ENCODE measurements at places on chromosomes 7 and 10.

DNA sequence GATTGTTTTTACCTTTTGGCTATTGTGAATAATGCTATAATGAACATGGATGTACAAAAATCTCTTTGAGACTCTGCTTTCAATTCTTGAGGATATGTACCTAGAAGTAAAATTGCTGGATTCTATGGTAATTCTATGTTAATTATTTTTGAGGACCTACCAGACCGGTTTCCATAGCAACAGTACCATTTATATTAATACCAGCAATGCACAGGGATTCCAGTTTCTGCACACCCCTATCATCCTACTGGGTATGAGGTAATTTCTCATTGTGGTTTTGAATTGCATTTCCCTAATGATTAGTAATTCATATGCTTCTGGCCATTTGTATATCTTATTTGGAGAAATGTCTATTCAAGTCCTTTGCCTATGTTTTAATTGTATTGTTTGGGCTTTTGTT lies 9.9 kb upstream of the PPP1R9A start:
- no peak for DNase-seq

DNA sequence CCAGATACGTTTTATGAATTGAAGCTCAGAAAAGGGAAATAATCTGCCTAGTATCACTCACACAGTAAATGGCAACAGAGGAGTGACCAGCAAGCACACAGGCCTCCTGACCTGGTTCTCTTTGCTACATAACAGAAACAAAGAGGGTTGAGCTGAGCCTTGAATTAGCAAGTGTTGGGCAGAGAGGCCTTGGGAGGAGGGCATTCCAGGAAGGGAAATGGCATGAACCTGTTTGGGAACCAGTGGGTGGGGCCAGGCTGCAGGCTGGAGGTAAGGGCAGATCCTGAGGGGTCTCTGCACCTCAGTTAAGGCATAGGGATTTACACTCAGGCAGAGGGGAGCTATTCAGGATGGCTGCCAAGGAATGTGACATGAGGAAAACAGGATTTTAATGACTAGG lies 24.8 kb upstream of the CYCS start:
- no peak for DNase-seq

DNA sequence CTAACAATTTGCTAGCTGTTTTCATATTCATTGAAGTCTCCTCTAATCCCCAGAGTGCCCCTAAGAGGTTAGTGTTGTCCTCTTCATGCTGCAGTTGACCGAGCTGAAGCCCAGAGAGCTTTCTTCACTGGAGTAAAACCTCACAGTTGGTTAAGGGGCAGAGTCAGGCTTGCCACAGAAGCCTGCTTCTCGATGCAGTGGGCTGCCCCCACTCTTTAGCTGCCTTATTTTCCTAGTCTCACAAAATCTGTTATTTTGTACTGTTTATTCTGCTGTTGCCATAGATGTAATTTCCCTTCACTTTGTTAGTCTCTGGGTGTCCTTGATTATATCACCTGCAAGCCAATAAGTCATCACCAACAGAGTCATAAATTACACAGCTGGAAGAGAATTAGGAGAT lies 56.3 kb upstream of the ZPBP start:
- DNase-seq, result no peak

DNA sequence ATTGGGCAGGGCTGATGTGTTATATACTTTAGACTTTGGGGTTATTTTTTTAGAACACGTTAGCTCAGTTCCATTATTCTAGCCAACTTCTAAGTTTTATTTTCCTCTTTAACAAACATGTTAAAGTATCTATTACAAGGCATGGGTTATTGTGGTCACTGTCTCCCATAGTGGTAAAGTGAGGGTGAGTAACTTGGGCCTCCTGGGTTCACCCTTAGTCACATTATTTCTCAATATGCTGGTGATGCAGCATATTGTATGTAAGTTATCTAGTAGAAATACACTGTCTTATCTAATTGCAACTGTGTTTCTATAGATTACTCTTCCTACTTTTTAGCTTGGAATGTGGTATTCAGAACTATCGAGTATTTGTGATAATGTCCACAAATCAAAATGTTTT lies 65.9 kb downstream of the BBS9 start:
- DNase-seq, result peak; percentile 78

- no peak for DNase-seq
Observed at GRCh38 chr7:26580711-26581110, 283.7 kb downstream of the SKAP2 start.

DNA sequence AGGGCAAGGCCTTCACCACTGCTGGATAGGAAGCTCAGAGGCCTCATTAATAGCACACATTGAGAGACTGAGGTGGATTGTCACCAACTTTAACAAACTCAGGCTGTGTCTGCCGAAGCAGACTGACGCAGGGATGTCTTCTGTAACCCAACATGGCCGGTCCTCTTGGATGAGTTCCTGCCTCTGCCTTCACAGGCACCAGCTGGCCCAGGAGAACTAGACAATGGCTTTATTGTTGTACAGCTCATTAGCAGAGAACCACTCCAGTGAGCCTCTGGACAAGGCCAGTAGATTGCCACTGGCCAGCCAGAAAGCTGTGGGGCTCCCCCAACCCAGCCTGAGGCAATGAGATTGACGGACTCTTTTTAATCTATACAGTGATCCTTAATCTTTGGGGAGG lies 9.4 kb downstream of the NODAL start:
- DNase-seq, result no peak

Data from NCI-H226 (cell line).